ENCODE measurements at places on chromosomes 16 and 17.
A peak's percentile ranks its signal among the peaks of the same experiment; 100 is the strongest.

DNA sequence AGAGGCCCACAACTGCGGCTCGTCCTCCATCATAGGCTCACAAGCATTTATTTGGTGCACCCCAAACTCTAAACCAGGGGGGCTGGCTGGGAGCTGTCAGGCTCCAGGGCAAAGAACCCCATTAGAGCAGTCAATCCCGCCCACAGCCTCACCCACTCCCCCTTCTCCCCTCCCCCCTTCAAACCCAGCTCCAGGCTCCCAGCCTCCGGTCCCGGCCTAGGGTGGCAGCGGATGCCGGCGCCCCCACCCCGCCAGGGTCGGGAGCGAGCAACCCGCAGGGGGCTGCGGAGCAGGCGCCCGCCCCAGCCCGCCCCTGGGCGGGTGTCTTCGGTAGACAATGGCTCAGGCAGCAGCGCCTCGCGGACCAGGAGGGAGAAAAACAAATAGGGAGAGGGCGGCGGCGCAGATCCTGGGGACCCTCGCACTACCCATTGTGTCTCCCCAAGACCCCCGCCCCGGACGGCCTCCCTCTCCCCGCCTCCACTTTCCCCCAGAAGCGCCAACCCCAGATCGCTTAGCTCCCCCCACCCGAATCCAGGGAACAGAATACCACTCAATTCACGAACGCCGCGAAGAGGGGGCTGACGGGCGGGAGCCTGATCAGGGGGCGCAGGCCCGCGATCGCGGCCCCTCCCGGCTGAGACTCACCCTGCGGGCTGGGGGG lies 572 bp downstream of the FAM171A2 start:
- DNase-seq = no peak

GRCh38 chr16:85562093-85562786 lies 50.9 kb upstream of the GSE1 start:
- no peak for DNase-seq

GRCh38 chr16:83579027-83579426 lies 228.8 kb upstream of the HSBP1 start:
- no peak for DNase-seq

DNA sequence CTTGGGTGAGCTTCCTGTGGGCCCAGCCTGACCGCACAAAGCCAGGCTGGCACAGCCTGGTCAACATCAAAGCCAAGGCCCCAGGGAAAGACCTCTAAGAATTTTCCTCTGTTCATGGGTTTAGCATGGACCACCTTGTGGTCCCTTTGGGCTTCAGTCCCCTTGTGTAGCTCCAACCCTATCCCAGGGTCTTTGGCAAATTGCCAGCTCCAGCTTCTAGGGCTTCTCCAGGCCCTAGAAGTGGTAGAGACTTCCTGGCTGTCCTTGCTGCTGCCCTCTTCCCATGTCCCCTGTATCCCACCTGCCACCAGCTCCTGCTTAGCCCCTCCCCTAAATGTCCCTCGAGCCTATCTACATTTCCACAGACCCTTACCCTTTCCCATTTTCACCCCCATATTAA lies 9.7 kb upstream of the ITGA3 start:
- DNase-seq = no peak

- no peak for DNase-seq
Observed at GRCh38 chr17:46182961-46183360, 10.3 kb downstream of the KANSL1 start.

DNA sequence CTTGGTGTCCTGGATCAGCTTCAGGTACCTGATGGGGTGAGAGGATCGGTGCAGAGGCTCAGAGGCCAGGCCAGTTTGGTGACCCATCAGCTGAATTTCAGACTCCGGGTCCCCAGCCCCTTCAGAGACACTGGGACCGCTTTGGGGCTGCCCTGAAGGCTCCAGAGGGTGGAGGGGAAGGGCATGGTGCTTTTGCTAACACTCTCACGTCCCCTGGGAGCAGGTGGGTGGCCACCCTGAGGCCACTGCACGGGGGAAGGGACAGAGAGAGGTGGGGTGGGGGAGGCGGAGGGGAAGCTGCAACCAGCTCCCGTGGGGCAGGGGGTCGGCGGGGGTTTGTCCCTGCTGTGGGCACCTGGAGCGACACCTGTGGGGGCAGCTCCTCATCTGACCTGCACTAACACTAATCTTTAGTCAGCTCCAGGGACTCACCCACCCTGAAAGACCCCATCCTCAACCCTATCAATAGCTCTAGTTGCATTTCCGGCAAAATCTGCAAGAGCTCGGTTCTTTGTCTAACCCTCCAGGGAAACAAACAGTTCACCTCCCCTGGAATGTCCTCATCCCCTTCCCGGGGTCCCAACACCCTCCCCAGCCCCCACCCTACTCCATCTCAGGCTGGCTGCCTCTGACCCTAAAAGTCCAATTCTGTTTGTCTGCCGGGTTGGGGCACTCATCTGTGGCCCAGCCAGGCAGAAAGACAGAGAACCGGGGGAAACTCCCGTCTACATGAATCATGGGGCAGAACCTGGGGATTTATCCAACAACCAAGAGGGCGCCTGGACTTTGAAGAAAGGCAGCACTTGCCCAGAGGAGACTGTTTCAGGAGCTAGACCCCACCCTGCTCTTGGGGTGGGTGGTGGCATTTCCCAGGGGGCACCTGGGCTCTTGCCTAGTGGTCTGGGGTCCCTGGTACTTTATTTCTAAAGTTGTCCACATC lies 91.9 kb upstream of the CBX4 start:
- DNase-seq = no peak

DNA sequence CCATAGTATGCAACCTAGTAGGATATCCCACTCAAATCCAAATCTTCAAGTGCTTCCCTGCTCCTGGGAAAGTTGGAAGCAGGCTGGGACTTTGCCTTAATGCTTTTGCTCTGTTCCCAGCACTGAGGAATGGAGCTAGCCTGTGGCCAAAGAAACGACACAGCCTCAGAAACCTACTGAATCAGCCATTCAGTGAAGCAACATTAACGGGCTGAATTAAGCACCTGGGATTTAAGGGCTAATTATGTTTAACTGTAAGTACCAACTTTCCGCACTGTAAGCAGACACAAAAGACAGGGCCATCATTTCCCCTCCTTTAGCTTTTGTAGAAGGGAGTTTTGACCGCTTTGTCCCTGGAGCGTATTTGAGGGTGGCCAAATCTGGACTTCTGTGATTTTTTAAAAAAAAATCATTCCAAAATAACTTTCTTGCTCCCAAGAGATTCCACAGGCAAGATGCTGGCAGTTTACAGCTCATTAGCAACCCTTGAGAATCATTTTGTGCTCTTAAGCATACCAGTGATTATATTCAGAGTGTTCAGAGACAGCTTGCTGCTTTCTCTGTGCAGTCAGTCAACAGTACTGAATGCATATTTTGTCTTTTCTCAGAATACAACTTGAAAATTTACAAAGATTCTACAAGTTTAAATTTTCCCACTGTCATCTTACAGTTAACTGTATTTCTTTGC lies 17.6 kb upstream of the NOL11 start:
- DNase-seq = no peak

- DNase-seq = no peak
Observed at GRCh38 chr16:30893417-30893743, 497 bp downstream of the BCL7C start.

DNA sequence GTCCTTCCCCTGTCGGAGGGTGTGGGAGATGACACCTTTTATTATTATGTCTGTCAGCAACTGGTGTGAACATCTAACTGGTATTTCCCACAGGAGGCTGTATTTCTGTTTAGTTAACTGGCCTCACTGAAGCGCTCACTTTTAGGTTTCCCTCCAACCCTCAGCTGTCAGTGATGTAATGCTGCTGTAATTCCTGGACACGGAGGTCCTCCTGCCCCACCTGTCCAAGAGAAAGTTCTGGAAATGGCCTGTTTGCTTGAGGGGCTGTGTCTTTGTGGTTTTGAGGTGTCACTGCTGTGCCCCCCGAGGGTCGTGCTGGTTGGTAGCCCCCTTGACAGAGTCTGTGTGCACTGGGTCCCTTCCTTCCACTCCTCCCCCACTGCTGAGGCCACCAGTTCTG lies 11.5 kb downstream of the KCNJ12 start:
- DNase-seq = no peak

- DNase-seq = no peak
Observed at GRCh38 chr17:49910858-49911204, 58.2 kb upstream of the DLX4 start.

DNA sequence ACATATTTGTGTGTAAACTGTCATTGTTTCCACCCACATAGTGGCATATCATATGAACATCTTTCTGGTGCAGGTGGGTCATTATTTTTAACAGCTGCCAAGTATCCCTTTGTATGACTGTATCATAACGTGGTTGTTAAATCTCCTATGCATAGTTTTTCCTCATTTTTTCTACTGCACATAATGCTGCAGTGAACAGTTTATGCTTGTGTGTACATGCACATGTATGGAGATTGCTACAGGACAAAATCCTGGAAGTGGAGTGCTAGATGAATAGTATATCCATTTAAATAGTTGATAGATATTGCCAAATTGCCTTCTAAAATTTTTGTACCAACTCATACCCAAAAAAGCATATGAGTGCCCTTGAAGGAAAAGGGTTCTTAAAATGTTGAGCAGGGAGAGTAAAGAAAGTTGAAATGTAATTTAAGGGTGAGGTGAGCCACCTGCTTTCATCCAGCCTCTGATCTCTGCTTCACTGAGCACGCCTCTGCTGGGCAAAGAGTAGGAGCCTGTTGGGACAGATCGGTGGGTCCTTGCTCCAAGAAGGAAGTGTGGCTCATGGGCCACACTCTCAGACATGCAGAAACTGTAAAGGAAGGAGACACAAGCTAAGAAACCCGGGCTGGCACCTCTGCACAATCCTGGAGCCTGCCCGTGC lies 55.3 kb downstream of the HLF start:
- no peak for DNase-seq

GRCh38 chr16:9360075-9360474 lies 268.6 kb downstream of the HAPSTR1 start:
- no peak for DNase-seq

GRCh38 chr17:52759864-52760263 lies 601.4 kb upstream of the CA10 start:
- DNase-seq = no peak

GRCh38 chr16:66228792-66229191 lies 137.7 kb upstream of the CDH5 start:
- DNase-seq = no peak

DNA sequence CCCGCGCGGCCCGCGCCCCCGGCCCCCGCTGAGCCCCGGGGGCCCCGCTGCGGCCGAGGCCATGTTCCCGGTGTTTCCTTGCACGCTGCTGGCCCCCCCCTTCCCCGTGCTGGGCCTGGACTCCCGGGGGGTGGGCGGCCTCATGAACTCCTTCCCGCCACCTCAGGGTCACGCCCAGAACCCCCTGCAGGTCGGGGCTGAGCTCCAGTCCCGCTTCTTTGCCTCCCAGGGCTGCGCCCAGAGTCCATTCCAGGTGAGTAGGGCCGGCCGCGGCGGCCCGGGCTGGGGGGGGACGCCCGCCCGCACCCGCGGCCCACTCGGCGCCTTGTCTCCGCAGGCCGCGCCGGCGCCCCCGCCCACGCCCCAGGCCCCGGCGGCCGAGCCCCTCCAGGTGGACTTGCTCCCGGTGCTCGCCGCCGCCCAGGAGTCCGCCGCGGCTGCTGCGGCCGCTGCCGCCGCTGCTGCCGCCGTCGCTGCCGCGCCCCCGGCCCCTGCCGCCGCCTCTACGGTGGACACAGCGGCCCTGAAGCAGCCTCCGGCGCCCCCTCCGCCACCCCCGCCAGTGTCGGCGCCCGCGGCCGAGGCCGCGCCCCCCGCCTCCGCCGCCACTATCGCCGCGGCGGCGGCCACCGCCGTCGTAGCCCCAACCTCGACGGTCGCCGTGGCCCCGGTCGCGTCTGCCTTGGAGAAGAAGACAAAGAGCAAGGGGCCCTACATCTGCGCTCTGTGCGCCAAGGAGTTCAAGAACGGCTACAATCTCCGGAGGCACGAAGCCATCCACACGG lies 504 bp downstream of the MAZ start:
- DNase-seq = peak; percentile 60

GRCh38 chr16:66263168-66263972 lies 103.1 kb upstream of the CDH5 start:
- DNase-seq = no peak

GRCh38 chr17:77690271-77691161 lies 268.0 kb upstream of the TNRC6C start:
- no peak for DNase-seq

DNA sequence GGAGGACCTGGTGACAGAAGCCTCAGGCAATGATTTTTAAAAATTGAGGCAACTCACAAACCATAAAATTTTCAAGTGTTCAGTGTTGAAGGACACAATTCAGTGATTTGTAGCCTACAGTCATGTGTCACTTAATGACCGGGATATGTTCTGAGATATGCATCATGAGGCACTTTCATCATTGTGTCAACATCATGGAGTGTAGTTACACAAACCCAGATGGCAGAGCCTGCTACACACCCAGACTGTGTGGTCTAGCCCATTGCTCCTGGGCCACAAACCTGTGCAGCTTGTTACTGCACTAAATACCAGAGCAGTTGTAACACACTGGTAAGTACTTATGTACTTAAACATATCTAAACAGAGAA lies 1.6 kb downstream of the PRSS41 start:
- DNase-seq = no peak

GRCh38 chr17:19371259-19372010 lies 6.9 kb upstream of the MAPK7 start:
- no peak for DNase-seq

DNA sequence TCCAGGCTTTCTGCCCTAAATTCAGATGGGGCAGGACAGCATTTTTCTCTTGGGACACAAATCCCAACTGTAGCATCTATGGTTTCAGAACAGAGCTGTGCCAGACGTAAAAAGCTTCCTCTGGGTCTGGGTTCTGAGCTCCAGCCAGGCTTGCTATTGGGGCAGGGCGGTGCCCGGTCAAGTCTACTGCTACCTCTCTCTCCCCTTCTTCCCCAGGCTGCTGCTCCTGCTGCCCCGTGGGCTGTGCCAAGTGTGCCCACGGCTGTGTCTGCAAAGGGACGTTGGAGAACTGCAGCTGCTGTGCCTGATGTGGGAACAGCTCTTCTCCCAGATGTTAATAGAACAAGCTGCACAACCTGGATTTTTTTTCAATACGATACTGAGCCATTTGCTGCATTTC lies 1.1 kb downstream of the MT1M start:
- DNase-seq = no peak

DNA sequence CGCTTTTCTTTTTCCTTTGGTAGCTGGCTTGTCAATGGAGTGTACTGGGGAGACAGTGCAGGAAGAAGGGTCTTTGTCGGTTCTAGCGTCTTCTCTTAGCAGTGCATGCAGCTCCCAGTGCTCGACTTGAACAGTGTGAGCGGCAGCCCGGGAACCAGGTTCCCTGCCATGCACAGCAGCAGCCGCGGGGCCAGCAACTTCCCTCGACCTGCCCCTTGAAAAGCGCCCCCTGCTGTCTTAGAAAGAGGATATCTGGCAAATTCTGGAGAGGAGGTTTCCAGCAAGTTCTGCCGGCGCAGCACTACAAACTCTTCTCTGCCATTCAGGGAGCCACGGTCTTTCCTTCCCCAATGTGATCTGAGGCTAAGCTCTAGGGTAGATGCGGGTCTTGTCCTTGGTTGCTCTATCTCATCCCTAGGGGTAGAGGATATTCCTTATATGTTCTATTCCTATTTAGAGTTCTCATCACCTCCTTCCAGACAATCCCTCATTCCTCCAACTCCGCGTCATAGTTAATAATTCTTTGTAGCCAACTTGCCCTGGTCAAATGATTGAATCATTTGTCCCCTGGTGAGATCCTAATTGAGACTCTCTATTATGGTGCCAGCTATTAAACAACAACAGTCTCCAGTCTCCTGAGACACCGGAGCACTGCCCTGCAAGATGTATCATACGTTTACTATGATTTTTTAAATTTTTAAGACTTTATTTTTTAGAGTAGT lies 451.3 kb downstream of the PMP22 start:
- DNase-seq = no peak
